ENCODE measurements at places on chromosomes 4 and X.

- no peak for DNase-seq
Measured at GRCh38 chr4:172048666-172049065, 235.5 kb downstream of the GALNTL6 start.

- DNase-seq = no peak
Measured at GRCh38 chrX:24228596-24228995, 79.1 kb downstream of the ZFX start.

GRCh38 chr4:154686838-154687237 lies 57.0 kb upstream of the LRAT start:
- no peak for DNase-seq

DNA sequence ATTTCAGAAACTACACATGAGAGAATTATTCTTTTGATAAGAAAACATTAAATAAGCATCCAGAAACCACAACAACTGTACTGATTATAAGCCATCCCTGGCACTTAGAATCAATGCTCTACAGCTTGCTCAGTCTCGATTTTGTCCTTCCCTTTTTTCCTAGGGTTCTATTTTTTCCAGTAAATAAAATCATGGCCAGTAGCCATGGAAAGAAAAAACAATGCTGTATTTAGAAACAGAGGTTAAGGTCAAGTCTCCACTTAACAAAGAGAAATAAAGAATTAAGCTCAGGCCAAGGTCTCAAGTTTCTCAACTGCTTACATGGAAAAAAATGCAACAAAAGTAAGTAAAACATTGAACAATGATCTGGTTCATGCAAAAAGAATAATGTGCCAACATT lies 38.7 kb upstream of the GRID2 start:
- DNase-seq = no peak

DNA sequence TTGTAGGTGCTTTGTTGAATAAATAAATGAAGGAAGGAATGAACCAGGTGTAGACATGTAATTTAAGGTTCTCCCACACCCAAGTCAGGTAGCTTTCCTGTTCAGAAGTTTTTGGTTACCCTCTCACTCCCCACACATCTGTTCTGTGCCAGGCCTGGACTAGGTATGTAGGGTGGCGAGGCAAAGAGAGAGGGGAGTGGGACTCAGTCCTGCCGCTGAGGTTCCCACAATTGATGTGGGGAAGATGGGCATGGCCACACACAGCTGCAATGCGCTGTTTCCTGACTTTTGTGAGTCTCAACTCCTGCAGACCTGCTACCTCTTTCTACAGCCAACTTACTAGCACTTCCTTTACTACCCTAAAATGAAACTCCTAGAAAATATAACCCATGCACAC lies 88.9 kb downstream of the RTL5 start:
- no peak for DNase-seq

DNA sequence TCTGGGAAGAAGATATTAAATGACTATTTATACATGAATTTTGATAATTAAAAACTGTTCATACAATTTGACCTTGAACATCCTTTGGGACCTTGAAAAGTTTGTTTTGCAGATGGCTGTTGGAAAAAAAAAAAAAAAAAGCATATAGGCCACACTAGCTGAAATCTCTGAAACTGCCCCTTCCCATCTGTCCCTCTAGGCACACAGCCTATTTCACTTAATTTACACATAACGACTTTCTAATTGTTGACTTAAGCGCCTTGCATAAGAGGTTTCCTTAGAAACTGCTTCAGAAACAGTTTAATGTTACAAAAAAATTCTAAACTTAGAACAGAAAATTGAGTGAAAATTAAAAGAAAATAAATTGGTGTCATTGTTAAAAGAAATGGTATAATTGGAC lies 131.0 kb downstream of the COX18 start:
- DNase-seq = no peak

DNA sequence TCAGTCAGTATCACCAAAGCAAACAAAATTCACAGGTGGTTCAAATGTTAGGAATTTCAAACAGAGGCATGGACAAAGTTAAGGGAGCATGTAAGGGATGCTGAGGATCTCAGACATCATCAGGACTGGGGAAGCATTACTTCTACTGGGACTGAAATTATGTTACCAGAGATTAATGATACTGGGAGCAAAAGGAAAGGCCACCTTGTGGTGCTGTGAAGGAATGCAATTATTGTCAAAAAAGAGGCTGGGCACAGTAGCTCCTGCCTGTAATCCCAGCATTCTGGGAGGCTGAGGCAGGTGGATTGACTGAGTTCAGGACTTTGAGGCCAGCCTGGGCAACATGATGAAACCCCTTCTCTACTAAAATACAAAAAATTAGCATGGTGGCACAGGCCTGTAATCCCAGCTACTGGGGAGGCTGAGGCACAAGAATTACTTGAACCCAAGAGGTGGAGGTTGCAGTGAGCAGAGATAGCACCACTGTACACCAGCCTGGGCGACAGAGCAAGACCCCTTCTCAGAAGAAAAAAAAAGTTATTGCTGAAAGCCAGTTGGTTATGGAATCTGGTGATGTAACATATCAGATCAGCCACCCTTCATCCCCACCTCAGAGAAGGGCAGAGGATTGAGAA lies 954.3 kb downstream of the PCDH7 start:
- no peak for DNase-seq

DNA sequence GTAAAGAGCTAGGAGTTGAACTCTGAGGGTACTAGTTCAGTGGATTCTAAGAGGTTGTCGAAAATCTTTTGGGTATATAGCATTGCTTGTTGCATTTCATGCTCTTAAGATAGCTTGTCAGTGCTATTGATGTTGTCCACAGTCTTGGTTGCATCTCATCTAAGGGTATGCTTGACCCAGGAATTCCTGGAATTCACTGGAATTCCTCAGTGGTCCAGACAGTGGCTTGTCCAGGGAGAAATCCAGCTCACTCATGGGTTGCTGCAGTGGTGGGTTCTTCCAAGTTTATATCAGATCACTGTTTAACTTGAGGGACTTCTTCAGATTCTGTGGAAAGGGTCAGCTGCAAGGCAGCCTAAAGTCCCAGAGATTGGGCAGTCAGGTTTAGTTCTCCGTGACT lies 29.8 kb upstream of the SMARCAD1 start:
- peak; percentile 1 for DNase-seq

DNA sequence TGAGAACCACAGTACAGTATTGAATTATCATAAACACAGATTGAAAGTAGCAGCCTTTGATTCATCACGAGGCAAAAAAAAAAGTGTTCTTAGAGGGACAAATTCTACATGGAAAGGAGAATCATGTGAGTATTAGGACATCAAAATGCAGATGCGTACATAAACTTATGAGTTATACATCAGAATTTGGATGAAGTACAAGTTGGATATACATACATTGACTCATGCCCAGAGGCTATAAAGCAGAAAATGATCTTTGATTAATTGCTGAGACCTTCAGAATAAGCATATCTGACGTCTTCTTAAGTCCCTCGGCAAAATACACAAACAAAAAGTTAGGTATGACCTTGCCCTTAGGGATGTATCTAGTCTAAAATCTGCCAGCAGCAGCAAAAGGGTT lies 206.4 kb downstream of the LDB2 start:
- DNase-seq = peak; percentile 19

Data from EH (cell line).